H7 (cell line): ENCODE measurements at places on chromosomes 2 and 18. TPM values are rescaled to one million over a fixed set of nuclear protein-coding genes. Genes with fewer than 3 reads are reported as not detected.

Gene HOXD1
- not detected in 2 replicates for total RNA-seq

Gene COBLL1
- total RNA-seq: 2.6 and 3.5 TPM in 2 replicates

- DNase-seq: no peak
Observed at GRCh38 chr2:238742066-238742465, 105.8 kb upstream of the TWIST2 start.

DNA sequence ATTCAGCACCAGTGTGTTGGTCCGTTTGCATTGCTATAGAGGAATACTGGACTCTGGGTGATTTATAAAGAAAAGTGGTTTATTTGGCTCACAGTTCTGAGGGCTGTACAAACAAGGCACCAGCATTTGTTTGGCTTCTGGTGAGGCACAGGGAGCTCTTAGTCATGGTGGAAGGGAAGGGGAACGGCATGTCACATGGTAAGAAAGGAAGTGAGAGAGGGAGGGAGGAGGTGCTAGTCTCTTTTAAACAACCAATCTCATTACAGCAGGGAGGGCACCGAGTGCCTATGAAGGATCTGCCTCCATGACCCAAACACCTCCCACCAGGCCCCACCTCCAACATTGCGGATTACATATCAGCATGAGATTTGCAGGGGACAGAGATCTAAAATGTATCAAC, 143.9 kb upstream of the DLX2 start:
- no peak for DNase-seq

DNA sequence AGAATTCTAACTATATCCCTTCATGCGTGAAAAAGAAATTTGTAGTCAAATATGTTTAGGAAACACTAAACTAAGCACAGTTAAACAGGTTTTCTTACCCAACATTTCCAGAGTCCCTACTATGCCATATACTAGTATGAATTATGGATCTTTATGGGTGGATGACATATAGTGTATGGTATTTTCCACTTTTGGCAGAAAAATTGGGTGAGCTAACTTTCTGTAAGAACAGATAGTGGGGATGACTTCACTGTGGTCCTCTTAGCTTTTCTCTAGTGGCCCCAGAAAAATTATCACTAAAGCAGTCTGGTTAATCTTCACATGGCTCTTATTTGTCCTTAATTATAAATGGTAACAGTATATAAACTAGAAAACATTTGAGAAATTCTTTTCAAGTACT, 240.0 kb upstream of the GULP1 start:
- DNase-seq: no peak

Gene ANXA4
- total RNA-seq: 2.8 and 3.0 TPM in 2 replicates
